ENCODE measurements at places on chromosomes 3 and 15. TPM values are rescaled to one million over a fixed set of nuclear protein-coding genes. Genes with fewer than 3 reads are reported as not detected.

DNA sequence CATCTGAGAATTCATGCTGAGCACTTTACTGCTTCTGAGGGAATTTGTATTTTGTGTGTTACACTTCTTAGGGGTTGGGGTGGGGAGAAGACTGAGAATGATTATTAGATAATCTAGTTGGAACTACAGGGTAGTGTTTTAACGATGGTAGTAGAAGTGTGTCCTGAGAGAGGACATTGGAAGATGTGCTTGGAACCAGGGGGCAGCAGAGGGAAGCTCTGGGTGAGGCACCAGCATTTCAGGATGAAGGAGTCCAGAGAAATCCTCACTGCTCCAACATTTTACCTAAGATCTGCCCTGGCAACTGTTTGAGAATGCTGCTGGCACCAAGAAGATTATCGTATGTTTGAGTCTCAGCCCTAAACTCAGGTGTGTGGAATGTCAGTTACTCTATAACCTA is 145.5 kb downstream of the SQOR start:
- DNase-seq: no peak

GRCh38 chr15:36878684-36879262 is 221.6 kb downstream of the MEIS2 start:
- DNase-seq: no peak

GRCh38 chr15:49438962-49439631 is 16.1 kb downstream of the FGF7 start:
- DNase-seq: no peak

GRCh38 chr3:96753124-96753523 is 61.3 kb upstream of the EPHA6 start:
- no peak for DNase-seq

The RETNLB gene
- not detected for total RNA-seq

The ARHGAP11A gene
- total RNA-seq: 106 TPM

The BOC gene
- total RNA-seq: not detected
